GM23338 (cell line): ENCODE measurements at places on chromosomes 3 and 15. TPM values are rescaled to one million over a fixed set of nuclear protein-coding genes. Genes with fewer than 3 reads are reported as not detected.

GRCh38 chr3:65837604-65838003 is 201.1 kb downstream of the MAGI1 start:
- no peak for DNase-seq
- H3K36me3 ChIP-seq: no peaks in the 10 kb centered on the region
- no peak overlapping the region for H3K27ac ChIP-seq
- no peak overlapping the region for H3K4me3 ChIP-seq

- no peak overlapping the region for H3K4me3 ChIP-seq
- no peak overlapping the region for H3K27ac ChIP-seq
- no peaks in the 10 kb centered on the region for H3K36me3 ChIP-seq
- H3K4me1 ChIP-seq: peaks cover 16% of the 10 kb centered on the region; the same call in 1 of the 2 replicates
Measured at GRCh38 chr15:70152070-70152480, 54.4 kb upstream of the TLE3 start.

- H3K27ac ChIP-seq: no peak within 1 kb of the TSS
- no peaks in the 10 kb centered on the region for H3K36me3 ChIP-seq
Measured at GRCh38 chr15:48191574-48192225, at the start of gene CTXN2. Gene CTXN2 (plus strand): TSS chr15:48191665. CDS start chr15:48201301, 9,636 bp downstream.

GRCh38 chr15:80684697-80685096 is 10.4 kb upstream of the ABHD17C start:
- no peak overlapping the region for H3K27ac ChIP-seq
- H3K36me3 ChIP-seq: no peaks in the 10 kb centered on the region
- H3K4me3 ChIP-seq: no peak overlapping the region
- DNase-seq: no peak
- no peaks in the 10 kb centered on the region for H3K27me3 ChIP-seq

- H3K36me3 ChIP-seq: no peaks in the 10 kb centered on the region; the same call in 1 of the 2 replicates
- no peak overlapping the region for H3K4me3 ChIP-seq
- H3K27ac ChIP-seq: no peak overlapping the region
Measured at GRCh38 chr15:46460431-46461094, 825.7 kb downstream of the SQOR start.

DNA sequence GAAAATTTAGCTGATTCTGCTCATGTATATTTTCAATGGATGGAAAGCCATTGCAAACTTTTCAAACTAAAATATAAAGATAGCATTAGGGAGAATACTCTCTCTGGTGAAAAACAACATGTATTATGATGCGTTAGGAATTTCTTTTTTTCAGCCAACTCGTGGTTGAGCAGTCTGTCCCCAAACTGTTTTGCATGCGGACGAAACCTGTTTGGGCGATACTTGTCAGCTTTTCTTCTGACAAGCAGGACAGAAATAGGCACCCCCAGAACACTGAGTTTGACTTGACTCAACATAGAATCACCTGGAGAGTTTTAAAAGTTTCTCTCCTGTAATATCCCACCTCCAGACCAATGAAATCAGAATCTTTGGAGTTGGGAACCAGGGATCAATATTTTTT is 417.5 kb upstream of the TPRG1 start:
- H3K27ac ChIP-seq: no peak overlapping the region
- H3K4me1 ChIP-seq: no peaks in the 10 kb centered on the region
- no peaks in the 10 kb centered on the region for H3K27me3 ChIP-seq
- H3K36me3 ChIP-seq: no peaks in the 10 kb centered on the region
- DNase-seq: no peak

- H3K4me1 ChIP-seq: 0 out of 2 replicates have a peak, but pooled peaks cover 3% of the 10 kb centered on the region
- no peak overlapping the region for H3K27ac ChIP-seq
- no peaks in the 10 kb centered on the region for H3K36me3 ChIP-seq
- no peaks in the 10 kb centered on the region for H3K27me3 ChIP-seq
- DNase-seq: no peak
Measured at GRCh38 chr3:193124861-193125260, 116.2 kb upstream of the PLAAT1 start.

DNA sequence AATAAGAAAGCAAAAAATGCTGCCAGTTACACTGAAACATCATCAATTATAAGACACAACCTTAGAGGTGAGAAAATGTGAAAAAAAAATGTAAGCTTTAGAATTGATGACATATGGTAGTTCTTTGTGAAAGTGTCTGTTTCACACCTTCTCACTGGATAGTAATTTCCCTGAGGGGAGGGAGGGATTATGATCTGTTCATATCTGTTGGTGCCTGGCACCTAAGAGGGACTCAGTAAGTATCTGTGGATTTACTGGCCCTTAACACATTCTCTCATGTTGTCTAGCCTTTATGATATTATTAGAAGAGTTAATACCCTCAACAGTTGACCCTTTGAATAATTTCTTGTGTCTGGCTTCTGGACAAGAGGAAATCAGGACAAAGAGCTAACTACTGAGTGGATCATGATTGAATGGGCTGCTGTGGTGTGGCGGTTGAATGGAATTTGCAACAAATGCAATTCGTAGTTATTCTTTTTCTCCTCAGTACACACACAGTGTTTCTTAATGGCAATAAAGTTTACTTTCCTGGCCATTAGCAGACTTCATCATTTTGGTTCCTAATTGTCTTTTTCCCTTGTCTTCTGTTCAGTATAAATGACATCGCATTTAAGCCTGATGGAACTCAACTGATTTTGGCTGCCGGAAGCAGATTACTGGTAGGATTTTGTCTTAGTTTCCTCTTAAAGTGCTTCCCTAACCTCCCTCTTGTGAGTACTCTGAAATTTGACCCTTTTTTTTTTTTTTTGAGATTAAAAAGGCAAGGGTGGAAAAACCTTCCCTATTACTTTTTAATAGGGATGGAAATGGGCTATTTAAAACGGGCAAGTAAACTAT is 9.5 kb downstream of the IFT122 start:
- peak; percentile 20 for DNase-seq
- peaks cover 32% of the 10 kb centered on the region for H3K4me1 ChIP-seq
- no peaks in the 10 kb centered on the region for H3K36me3 ChIP-seq

GRCh38 chr3:20064796-20065564 is 24.7 kb downstream of the KAT2B start:
- no peak overlapping the region for H3K4me3 ChIP-seq
- H3K4me1 ChIP-seq: peaks cover 5% of the 10 kb centered on the region; the same call in 1 of the 2 replicates
- no peaks in the 10 kb centered on the region for H3K36me3 ChIP-seq
- peaks cover 25% of the 10 kb centered on the region for H3K27me3 ChIP-seq
- DNase-seq: no peak

DNA sequence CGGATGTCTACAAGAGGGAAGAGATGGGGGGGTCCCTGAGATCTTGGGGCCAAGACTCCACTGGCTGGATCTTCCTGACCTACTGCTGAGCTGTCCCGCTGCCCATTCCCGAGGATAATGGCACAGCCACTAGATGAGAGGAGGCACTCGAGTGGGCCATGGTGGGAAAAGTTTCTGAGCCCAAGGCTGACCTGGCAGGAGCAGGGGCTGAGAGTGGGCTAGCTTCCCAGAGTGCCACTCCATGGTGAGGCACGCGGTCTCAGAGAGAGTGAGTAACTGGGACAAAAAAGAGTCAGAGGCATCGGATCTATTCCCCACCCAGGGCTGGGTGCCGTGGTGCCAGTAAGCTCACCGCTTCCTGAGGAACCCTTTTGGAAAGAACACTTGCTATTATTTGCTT is 10.9 kb downstream of the SLC51B start:
- H3K4me3 ChIP-seq: no peak overlapping the region
- H3K27ac ChIP-seq: no peak overlapping the region
- H3K36me3 ChIP-seq: no peaks in the 10 kb centered on the region

DNA sequence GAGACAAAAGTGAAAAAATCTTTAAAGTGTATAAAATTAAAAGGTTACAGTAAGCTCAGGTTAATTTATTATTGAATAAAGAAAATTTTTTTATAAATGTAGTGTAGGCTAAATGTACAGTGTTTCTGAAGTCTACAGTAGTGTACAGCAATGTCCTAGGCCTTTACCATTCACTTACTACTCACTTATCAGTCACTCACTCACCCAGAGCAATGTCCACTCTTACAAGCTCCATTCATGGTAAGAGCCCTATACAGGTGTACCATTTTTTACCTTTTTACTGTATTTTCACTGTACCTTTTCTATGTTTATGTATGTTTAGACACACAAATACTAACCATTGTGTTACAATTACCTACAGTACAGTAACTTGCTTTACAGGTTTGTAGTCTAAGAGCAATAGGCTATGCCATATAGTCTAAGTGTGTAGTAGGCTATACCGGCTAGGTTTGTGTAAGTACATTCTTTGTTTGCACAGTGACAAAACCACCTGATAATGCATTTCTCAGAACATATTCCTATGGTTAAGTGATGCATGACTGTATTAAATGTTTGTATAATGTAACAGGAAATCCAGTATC is 38.1 kb upstream of the NECTIN3 start:
- DNase-seq: no peak
- H3K4me1 ChIP-seq: no peaks in the 10 kb centered on the region; the same call in 1 of the 2 replicates
- no peaks in the 10 kb centered on the region; the same call in 1 of the 2 replicates for H3K36me3 ChIP-seq
- H3K4me3 ChIP-seq: no peak overlapping the region
- H3K27me3 ChIP-seq: no peaks in the 10 kb centered on the region

The NANOGP8 gene
- 49.6 and 53.4 TPM in 2 replicates for total RNA-seq

The UBE2Q2 gene
- 29.3 and 37.6 TPM in 2 replicates for total RNA-seq
